ENCODE measurements at places on chromosomes 13 and 19.

DNA sequence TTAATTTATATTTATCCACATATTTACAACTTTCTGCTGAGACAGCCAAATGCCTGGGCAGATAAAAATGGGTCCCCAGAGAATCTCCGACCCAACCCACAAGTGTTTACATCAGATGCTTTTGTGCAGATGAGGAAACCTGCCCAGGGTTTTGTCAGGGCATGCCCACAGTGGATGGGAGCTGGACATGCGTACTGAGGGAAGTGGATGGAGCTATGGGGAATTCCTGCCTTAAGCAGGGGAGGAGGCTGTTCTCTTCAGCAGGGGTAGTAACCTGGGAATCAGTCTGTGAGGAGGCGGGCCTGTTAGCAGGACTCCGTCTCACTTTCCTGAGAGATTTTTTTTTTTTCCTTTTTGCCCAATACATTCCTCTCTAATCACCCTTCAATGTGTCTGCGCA, 122.9 kb downstream of the RFC3 start:
- DNase-seq = no peak

GRCh38 chr19:38394488-38394887, 6.0 kb downstream of the SPRED3 start:
- DNase-seq = no peak

DNA sequence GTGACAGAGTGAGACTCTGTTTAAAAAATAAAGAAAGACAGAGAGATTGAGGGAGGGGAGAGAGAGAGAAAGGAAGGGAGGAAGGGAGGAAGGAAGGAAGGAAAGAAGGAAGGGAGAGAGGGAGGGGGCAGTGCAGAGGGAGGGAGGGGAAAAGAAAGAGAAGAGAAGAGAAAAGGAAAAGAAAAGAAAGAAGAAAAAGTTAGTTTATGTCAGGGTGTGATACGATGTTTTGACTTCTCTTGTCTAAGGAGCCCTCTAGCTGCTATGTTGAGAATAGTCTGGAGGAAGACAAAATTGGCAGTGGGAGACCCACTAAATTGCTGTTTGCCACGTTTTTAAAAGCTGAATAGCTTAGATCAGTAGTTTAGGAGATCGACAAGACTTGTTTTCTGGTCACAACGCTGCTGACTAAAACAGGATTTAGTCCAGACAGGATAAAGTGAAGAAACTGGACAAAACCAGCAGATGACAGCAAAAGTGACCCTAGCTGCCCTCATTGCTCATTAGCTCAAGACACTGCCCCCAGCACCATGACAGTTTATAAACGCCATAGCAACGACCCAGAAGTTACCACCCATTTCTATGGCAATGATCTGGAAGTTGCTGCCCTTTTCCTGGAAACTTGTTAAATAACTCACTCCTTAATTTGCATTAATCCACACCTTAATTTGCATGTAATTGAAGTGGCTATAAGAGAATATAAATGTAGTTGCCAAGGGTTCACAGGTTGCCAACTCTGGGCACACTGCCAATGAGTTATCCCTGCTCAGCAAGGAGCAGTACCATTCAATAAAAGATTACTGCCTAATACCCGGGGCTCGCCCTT, 11.1 kb downstream of the TEX101 start:
- no peak for DNase-seq

DNA sequence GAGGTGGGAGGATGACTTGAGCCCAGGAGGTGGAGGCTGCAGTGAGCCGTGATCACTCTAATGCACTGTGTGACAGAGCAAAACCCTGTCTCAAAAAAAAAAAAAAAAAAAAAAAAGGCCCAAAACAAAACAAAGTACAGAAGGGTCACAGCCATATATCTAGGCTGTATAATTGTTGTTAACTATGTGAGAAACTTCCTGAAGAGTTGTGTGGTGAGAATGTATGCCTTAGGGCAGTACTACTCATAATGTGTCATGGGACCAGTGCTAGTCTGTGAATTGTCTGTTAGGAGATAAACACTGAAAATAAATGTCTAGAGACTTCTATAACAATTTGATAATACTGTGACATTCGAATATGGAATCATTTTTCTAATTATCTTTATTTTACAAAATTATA, 43.1 kb downstream of the PAN3 start:
- DNase-seq = no peak

- DNase-seq = no peak
These were observed 85.4 kb downstream of the KLF12 start for GRCh38 chr13:74048756-74049155.

DNA sequence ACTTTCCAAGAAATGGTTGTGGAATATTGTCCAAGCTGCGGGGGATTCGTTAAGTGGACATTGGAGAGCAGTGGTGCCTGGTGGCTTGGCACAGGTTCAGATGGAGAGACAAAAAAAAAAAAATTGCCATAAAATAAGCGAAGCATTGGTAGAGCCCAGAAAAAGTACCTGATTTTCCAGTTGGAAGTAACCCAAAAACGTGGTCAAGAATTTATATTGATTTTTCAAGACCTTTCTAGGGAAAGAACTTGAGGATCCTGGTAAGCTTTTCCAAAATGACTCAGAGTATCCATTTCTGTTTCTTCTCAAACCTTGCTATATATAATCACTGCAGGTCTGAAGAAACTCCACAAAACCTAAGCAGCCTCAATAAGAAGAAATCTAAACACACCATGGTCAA, 94.6 kb downstream of the ING1 start:
- DNase-seq = no peak

GRCh38 chr13:49435992-49436391, 7.9 kb downstream of the CAB39L start:
- DNase-seq = no peak

- DNase-seq = no peak
These were observed 9.2 kb downstream of the RANBP3 start for GRCh38 chr19:5968431-5969373.

- no peak for DNase-seq
These were observed 5.6 kb upstream of the CD33 start for GRCh38 chr19:51219307-51219706.

GRCh38 chr13:31301119-31301518, 101.3 kb downstream of the B3GLCT start:
- DNase-seq = no peak

- no peak for DNase-seq
These were observed 115.9 kb downstream of the DACH1 start for GRCh38 chr13:71751073-71751472.

GRCh38 chr13:66958611-66959010, 271.5 kb downstream of the PCDH9 start:
- DNase-seq = no peak

DNA sequence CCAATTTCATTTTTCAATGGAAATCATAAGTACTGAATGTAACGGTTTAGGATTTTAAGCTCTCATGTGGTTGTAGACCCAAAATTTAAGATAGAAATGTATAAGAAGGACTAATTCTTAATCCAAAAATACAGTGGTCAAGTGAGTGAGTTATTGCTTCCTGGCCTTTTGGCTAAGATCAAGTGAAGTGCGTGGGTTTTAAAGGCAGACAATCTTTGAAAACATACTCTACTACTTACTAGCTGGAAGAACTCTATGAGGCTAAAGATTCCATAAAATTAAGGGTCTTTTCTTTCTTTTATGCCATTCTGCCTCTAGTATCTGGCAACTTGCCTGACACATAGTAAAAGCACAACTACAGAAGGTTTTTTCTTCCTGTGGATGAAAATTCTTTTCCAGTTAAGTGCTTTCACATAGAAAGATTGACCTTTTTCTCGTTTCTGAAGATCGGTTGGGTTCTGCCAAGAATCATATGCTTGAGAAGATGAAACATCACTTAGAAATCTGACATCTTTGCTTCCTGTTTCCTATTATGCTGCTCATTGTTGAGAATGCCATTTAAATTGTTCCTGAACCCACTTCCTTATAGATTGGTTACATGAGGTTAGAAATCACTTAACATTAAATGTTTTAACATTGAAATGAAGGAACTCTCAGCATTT, 26.4 kb upstream of the SCEL start:
- DNase-seq = no peak

- no peak for DNase-seq
These were observed 685 bp downstream of the LENG9 start for GRCh38 chr19:54462655-54463530.

DNA sequence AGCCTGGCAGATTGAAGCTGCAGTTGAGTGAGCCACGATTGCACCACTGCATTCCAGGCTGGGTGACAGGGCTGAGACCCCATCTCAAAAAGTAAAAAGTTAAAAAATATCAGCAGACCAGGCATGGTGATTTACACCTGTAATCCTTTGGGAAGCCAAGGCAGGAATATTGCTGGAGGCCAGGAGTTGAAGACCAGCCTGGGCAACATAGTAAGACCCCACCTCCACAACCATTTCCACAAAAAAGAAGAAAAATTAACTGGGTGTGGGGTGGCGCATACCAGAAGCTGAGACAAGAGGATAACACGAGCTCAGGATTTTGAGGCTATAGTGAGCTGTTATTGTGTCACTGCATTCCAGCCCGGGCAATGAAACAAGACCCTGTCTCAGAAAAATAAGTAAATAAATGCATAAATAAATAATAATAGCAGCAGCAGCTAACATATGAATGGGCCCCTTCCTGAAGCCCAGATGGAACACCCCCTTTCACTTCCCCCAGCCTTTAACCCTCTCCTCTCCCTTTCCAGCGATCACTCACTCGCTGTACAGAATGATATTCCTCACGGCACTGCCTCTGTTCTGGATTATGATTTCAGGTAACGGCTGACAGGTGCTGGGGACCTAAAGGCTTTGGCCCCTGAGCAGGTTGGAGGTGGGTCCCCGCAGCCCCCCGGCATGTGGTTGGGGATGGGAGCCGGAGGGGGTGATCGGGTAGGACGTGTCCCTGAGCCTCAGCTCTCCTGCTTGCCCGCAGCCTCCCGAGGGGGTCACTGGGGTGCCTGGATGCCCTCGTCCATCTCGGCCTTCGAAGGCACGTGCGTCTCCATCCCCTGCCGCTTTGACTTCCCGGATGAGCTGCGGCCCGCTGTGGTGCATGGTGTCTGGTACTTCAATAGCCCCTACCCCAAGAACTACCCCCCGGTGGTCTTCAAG, 3.2 kb downstream of the MAG start:
- no peak for DNase-seq

- DNase-seq = no peak
These were observed 107.9 kb upstream of the SLC7A1 start for GRCh38 chr13:29703421-29703820.

DNA sequence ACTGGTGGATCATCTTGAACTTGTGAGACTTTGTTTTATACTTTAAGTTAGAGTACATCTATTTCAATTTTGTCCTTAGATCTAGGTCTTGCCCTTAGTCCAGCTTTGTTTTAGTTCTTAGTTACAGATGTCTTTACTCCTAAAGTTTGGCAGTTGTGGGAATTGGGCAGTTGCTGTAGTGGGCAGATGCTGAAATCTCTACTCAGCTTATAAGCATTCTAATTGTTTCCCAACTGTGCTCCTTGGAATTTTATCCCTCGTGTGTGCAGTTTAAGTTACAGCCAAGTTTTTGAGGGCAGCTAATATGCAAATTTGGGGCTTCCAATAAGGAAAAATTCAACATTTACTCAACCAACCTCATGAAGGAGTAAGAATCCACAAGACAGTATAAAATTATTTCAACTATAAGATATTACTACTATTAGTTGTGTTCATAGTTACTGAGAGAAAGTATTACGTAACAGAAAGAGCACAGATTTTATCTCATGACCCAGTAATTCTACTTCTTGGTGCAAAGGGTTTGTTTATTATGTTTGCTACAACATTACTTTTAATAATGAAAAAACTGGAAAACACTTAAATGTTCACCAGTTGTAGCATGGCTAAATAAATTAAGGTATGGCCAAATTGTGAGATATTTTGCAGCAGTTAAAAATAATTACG, 32.9 kb downstream of the CCDC122 start:
- no peak for DNase-seq

DNA sequence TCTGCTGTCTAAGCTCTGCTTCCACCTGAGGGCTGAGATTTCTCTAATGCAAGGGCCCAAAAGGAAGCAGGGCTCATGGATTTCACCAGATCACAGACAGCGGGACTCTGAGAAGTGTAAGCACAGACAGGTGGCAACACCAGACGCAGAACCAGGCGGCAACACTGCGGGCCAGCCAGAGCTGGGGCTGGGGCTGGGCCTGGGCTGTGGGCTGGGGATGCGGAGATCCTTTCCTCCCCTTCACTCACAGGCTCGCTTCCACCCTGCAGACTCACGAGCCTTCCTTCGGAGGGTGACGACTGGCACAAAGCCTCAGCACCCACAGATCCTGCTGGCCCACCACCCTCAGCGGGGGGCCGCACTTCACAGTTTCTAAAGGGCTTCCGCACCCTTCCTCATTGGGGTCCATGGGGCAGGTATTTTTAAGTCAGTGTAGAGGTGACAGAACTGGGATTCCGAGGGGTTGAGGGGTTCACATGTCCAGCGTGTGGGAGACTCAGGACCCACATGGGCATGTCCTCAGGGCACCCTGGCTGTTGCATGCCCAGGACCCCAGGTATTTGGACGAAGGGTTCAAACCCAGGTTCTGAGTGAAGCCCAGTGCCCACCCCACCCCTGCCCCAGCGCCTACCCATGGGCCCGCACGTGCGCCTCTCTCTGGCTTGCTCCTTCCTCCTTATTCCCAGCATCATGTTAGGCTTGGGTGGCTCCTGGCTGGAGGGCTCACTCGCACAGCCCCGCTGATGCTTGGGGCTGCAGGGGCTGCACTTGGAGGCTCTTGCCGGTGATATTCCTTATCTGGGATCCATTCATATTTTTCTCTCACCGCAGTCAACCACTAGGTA, 137.3 kb upstream of the GPR12 start:
- no peak for DNase-seq

DNA sequence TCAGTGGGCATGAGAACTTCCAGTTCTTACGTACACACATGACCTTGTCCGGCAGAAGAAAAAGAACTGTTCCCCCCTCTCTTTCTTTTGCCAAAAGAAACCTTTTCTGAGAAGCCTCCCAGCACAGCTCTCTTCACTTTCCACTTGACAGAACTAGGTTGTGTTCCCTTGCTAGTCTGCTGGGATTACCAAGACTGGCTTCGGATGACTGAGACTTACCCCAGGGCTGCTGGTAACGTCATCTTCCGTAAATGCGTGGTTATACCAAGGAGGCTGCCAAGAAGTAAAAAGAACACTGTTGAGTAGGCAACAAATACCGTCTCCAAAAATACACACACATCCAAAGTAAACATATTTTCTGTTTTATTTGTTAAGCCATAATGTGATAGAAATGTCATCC, 908.2 kb downstream of the EFNB2 start:
- DNase-seq = no peak

DNA sequence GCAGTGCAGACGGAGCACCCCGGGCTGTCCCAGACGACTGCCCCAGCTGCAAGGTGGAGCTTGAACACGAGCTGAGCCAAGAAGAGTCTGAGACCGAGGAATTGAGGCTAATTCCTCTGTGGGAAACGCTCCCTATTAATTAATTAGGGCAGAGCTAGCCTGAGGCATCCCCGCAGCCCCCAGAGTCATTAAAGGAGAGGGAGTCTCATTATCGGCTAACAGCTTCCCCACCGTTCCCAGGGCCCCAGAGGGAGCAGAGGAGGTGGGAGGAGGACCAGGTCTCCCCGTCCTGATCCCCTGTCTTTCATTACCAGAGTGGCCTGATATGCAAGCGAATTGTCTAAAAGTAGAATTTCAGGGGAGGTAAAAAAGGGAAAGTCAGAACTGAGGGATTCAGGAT, 13.1 kb upstream of the SLC1A6 start:
- no peak for DNase-seq

GRCh38 chr13:42384265-42384664, 112.3 kb downstream of the AKAP11 start:
- no peak for DNase-seq

GRCh38 chr13:29887686-29888085, 37.3 kb upstream of the UBL3 start:
- DNase-seq = no peak
